ENCODE measurements at places on chromosomes 12 and 14.
A peak's percentile ranks its signal among the peaks of the same experiment; 100 is the strongest.

DNA sequence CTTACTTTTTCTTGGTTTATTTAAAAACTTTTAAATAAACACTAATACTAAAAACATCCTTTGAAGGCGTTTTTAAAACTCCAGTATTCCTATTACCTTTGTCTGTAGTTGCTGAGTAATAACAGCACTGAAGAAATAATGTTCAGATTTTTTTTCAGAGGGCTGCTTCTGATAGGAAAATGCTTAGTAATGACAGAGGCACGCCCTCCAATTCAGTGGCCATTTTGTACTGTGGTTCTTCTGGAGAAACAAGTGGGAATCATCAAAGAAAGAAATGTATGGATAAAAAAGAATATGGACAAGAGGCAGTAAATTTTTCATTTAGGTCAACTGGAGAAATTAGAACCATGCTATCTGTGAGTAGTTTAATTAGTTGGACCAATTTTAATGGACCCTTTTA is 13.6 kb downstream of the VEZT start:
- no peak for DNase-seq

- no peak for DNase-seq
These were observed 39.2 kb upstream of the MAX start for GRCh38 chr14:65141523-65141922.

- DNase-seq: peak; percentile 57
These were observed 14.5 kb downstream of the OAS2 start for GRCh38 chr12:112992541-112993398.

DNA sequence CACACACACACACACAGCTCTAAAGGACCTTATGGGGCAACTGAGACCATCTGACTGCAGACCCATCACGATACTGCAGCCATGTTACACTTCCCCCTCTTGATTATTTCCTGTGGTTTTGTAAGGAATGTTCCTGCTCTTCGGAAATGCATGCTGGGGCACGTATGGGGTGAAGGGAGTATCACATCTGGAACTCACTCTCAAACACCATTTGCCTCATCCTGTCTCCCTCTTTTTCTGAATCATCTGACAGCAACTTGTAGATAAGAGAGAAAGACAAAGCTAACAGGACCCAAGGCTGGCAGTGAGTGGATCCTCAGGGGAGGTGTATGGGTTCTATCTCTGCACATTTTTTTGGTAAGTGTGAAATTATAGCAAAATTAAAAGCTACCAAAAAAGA is 50.3 kb downstream of the RIMBP2 start:
- DNase-seq: no peak

- DNase-seq: no peak
These were observed 42.0 kb upstream of the TOMM20L start for GRCh38 chr14:58353516-58354299.

DNA sequence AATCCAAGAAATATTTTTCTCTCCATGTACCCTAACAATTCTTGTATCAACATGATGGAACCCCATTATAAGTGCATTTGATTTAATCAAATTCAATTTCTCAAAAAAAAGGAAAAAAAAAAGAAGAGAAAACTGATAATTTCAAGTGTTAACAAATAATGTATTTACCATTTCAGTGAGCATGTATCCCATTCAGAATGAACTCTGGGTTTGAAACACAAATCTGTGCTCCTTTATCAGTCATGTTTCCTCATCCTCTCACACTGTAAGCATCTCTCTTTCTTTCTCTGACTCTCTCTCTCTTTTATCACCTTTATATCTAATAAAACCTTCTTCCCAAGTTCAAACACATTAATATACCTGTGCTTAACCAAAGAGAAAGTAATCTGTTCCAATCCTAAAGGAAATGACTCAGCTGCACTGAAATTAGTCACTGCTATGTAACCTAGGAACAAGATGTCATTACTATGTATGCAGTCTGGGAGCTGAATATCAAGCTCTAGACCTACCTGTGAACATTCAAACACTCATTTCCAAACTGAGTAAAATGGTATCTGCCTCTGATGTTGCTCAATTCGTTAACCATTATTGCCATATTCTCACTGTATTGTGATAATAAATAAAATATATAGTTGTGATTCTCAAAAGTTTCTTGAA is 135.0 kb upstream of the LRIG3 start:
- no peak for DNase-seq

DNA sequence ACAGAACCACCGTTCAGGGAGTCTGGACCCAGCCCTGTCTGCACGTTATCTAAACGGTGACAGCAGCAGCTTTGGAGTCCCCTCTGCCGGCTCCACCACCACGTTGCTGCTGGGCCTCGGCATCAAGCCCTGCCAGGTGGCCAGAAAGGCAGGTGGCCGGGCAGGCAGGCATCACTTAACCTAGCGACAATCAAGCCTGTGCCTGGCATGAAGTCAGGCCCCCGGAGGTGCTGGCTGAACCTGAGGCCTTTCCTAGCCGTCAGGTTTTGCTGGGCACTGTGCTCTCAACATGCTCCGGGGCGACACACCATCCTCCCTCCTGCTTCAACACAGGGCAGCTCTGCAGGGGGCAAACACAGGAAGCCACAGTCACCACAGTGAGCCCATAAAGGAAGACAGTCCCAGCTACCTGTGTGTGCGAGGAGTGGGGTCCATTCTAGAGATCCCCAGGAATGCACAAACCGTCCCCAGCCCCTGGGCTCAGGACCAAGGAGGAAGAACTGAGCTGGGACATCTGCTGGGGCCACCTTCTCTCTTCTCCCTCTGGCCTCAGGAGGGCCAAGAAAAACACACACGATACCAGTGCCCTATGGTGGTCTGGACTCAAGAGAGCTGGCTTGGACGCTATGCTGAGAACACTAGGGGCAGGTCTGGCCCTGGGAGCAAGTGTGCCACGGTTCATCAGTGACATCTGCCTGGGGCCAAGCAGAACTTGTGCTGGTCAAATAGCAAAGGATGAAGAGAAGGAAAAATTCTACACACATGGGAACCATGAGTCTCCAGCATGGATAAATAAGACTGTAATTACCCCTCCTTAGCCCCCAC is 44.7 kb downstream of the CCDC88C start:
- no peak for DNase-seq

GRCh38 chr12:20505056-20505455 is 136.7 kb downstream of the PDE3A start:
- no peak for DNase-seq

DNA sequence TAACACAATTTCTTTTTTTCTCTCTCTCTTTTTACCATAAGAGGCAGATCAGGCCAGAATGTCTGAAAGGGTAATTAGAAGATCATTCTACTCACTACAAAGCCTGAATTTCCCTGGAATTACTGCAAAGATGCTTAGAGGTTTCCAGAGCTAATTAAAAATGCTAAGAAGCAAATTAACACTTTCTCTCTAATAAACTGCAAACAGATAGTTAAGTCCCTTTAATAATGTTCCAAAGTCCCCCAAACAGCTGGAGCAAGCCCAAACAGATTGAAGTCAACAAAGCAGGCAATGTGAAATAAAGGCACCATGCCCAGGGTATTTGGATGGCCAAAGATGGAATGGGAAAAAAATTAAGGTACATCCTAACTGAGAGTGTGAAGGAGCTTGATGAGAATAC is 208.8 kb upstream of the LRFN5 start:
- DNase-seq: no peak

DNA sequence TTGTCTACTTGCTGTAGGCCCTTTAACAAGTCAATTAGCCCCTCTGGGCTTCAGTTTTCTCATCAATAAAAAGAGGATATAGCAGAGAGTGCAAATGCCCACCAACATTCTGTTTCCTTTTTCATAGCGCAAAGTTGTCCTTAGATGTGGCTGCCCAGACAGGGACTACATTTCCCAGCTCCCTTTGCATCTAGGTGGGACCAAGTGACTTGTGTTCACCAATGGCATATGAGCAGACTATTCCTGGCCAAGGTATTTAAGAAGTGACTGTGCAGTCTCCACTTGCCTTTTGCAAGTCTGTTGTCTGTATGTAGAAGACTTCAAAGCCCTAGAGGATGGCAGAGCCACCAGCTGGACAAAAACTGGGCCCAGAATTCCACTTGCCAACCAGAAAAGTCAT is 59.7 kb downstream of the DAO start:
- no peak for DNase-seq

- DNase-seq: no peak
These were observed 38.9 kb downstream of the FOXN3 start for GRCh38 chr14:89378119-89378518.

- no peak for DNase-seq
These were observed 17.1 kb upstream of the HSP90B1 start for GRCh38 chr12:103913100-103913499.

DNA sequence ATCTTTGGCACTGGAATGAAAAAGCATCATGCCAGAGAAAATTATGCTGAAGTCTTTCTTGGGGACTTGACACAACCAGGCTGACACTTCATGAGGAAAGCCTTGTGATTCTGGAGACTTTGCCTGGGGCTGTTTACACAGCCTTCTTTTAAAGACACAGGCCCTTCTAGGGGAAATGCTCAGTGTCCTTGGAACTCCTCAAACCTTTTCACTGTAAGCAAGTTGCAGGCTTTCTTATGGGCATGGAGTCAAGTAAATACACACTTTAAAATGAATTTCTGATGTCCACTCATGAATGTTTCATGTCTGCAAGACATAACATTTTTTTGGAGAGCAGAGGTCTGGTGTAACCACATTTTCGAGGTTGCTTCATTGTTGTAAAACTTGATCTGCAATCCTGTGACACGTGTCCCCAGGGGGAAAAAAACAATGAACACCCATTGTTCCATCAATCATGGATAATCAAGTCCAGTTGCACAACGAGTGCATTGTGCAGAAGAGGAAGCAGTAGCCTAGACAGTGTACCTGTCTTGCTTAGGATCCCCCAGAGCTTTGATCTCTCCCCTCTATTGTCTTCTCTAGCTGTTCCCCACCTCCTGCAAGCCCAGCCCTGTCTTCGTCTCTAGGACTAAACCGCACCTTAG is 155.1 kb upstream of the PRICKLE1 start:
- no peak for DNase-seq

DNA sequence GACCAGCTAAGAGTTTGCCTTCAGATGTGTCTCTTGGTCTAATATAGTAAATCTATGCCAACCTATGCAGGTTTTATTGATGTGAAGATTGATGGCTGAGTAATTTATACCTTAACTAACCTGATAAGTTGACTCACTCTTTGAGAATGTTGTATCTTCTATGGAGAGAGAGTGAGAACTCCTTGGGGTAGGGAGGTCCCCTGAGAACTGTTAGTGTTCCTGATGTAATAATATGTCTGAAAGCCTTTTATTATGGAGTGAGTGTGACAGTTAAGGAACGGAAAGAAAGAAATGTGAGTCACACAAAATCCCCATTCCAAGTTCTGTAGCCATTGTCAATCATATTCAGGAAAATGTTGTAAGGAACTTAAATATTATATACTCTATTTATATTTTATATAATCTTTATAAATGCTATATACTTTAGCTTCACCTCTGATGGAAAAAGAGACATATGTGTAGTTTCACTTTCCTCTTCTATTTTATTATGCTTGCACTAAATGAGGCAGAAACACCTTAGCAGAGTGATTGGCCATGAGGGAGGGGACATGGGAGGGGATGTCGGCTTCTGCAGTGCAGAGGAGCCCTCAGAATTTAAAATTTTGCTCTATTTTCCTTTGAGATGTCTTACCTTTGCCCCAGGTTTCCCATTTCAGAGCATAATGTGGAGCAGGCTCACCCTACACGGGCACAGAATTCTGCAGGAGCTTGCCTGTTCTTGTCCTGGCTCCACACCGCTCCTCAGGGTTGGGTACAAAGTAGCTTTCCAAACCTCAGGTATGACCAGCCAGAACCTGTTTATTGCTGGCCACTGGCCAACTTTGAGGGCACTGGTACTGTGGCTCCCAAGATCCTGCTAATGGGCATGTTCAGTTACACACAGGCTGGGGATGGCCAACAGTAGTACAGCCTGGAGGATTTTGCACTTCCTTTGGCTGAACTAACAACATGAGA is 57.7 kb downstream of the ARF6 start:
- DNase-seq: no peak

DNA sequence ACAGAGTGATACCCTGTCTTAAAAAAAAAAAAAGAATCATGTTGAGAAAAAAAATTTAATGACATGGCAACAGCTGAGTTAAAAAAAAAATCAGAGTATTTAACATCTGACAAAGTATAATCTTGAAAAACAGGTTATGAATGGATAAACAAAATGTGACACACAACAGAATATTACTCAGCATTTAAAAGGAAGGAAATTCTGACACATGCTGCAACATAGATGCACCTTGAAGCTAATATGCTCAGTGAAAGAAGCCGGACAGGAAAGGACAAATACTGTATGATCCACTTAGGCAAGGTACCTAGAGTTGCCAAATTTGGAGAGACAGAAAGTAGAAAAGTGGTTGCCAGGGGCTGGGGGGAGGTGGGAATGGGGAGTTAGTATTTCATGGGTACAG is 19.4 kb upstream of the EIF2B2 start:
- no peak for DNase-seq

GRCh38 chr14:24042746-24043145 is 9.1 kb upstream of the CARMIL3 start:
- DNase-seq: no peak

- no peak for DNase-seq
These were observed 17.1 kb downstream of the BCAT1 start for GRCh38 chr12:24931666-24932405.

DNA sequence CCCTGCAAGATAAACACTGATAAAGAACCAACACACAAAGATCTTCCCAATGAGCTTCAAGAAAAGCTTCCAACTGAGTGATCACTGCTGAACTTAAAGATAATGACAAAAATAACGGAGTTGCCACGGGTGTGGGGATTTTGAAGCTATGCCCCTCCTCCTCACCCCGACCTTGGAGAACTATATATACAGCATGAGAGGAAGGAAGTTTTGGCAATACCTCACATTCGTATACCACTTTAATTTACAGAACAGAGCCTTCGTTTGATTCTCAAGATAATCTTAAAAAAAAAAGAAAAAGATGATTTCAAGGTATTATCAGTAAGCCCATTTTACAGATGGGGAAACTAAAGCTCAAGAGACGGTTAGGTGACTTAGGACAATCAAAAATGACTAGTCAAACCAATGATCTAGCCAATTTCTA is 715 bp downstream of the NEK9 start:
- DNase-seq: no peak

DNA sequence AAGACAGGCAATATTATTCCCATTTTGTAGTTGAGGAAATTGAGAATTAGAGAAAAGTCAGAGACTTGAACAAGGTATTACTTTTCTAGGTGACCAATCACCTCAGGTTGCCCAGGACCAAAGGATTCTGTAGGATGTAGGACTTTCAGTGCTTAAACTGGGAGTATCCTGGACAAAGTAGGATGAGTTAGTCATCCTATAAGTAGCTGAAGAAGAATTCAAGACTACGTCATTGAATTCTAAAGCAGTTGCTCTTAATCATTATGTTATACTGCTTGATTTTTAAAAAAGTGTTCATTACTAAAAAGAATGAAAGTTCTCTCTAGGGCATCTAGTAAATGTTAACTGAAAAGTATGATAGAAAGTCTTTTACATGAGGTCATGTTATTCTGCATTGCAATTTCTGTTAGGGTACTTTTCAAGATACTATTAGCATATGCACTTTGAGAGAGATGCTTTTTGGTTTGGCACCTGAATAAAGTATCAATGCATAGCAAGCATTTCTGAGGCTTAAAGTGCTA is 101.7 kb downstream of the RTN1 start:
- no peak for DNase-seq

- DNase-seq: no peak
These were observed 9.0 kb upstream of the EAPP start for GRCh38 chr14:34548472-34548981.

All from nephron progenitor cell (in vitro differentiated cells).